ENCODE measurements at places on chromosomes 1 and 21.

DNA sequence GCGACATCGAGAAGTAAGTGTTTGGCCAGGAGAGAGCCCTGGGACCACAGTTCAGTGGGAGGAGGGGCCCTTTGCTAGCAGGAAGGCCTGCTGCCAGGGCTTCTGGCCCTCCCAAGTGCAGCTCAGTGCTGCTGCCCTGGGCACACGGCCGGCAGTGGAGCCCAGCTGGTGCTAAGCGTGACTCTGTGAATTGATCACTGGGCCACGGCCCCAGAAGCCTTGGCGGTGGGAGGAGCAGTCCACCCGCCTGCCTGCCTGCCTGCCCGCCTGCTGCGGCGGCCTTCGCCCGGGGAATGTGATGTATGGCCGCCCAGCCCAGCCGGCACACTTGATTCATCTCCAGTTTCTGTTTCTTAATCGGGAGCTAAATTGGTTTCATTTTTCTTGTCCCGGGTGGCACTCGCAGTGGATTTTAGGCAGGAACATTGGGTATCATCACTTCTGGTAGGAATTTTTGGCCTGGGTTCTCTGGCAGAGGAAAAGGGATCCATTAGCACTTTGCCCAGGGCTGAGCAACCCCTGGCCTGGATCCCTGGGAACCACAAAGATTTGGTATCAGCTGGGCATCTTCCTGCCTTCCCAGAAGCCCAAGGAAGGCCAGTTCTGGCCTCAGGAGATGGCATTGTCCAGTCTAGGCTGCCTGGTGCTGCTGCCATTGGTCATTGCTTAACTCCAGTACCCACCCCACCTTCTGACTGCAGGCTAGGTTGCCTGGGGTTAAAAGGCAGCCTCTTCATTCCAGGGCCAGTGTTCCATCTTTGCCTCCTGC lies 28.6 kb downstream of the TMEM53 start:
- no peak for DNase-seq

DNA sequence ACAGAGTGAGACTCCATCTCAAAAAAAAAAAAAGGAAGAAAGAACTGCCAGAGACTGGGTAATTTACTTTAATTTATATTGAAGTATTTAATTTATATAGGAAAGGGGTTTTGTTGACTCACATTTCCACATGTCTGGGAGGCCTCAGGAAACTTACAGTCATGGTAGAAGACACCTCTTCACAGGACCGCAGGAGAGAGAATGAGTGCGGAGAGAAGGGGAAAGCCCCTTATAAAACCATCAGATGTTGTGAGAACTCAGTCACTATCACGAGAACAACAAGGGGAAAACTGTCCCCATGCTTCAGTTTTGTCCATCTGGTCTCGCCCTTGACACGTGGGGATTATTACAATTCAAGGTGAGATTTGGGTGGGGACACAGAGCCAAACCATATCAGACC lies 25.8 kb upstream of the PPP1R8 start:
- DNase-seq, result no peak

GRCh38 chr1:38746941-38747600 lies 112.5 kb downstream of the RRAGC start:
- DNase-seq, result no peak

DNA sequence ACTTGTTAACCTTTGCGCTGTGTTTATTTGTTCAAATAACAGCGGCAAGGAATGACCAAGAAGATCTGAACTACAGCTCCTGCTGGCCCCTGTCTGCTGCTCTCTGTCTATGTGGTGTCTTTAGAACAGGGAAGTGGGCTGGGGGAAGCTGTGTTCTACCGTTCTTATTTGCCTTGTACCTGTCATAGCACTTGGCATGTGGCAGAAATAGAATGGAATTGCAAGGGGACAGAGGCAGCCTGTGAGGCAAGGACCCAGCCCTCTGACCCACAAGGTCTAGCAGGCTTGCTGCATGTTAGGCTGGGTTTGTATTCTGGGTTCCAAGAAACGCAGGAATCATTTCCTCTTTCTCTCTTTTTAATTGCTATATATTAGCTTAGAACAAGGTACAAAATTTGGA lies 20.7 kb downstream of the HMGCS2 start:
- no peak for DNase-seq

- DNase-seq, result no peak
These were observed 29.1 kb upstream of the NEK2 start for GRCh38 chr1:211704543-211704942.

GRCh38 chr1:215845234-215845891 lies 278.3 kb downstream of the KCTD3 start:
- DNase-seq, result no peak

DNA sequence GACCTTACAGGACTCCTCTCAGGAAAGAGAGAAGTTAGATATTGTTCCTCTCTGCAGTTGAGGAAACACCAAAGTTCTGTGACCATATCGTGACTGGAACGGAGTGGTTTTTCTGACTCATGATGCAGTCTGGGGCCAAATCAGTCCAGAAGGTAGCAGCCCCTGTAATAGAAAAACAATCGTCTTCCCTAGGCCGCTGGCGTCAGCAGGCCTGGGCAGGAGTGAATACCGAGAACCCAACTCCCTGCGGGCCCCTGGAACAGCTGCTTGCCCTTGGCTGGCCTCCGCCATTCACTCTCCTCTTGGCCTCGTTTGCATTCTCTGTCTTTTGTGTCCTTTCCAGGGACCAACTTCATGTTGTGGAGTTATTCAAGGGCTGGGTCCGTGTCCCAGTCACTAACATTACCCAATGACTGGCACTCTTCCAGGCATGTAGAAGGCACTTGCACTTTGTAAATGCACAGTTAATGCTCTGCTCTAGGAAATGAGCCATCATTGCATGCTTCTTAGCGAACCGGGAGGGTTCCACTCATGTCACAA lies 10.9 kb upstream of the CD101 start:
- no peak for DNase-seq

GRCh38 chr21:28775071-28775470 lies 217.6 kb downstream of the LTN1 start:
- no peak for DNase-seq

DNA sequence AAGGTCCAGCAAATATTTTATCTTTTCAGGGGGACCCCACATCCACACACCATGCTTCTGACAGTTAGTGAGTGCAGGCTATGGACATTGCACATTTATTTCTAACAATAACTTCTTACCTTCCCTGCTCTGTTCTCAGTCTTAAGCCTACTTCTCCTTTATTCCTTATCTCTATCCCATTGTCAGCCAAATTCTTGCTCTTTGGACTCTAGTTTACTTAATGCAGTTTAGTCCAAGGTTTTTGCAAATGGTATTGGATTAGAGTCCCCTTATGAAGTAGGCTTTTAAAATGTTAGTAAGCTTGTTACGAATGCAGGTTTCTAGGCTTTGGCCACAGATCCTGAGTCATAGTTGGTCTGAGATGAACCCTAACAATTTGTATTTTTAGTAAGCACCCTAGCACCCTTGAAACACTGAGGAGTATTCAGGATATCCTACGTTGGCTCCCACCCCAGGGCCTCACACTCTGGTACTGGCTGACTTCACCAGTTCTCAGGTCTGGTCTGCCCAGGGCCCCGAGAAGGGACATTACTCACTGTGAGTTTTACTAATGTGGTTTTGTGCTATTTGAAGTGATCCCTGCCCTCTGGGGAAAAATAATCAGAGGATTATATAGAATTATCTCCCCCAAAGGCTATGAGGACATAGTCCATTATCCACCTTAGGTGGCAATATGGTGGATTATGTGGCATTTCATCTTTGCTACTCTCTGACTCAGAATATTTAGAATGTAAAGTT lies 239.5 kb downstream of the TGFB2 start:
- DNase-seq, result no peak

DNA sequence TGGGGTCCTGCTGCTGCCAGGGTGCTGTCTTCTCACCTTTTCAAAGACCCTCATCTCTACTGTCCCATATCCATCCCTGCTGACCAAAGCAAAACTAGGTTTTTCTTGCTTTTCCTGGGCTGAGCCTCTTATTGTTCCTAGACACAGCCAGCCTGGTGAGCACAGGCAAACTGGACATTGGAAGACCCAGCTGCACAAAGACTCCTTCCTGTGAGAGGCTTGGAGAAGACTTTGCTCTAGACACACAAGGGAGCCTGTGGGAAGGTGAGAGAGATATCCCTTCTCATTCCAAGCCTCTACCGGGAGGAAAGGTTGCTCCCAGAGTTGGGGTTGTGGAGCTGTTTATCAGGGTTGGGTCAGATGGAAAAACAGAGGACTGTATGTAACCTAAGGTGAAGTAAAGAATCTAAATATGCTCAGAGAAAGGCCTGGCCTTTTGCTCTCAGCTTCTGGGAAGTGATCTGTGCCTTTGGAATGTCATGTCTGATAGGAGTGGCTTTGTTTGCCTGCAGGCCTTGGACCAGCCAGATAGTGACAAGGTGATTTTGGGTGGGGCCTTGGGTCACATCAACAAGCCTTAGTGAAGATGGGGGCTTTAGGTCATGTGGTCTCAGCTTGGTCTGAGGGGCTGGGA lies 87.6 kb upstream of the RUNX1 start:
- DNase-seq, result peak; percentile 69

GRCh38 chr1:177065430-177065829 lies 99.1 kb downstream of the ASTN1 start:
- no peak for DNase-seq

- no peak for DNase-seq
These were observed 90.3 kb downstream of the DISP1 start for GRCh38 chr1:222905151-222905550.

GRCh38 chr1:157325220-157325619 lies 187.0 kb upstream of the ETV3 start:
- no peak for DNase-seq

DNA sequence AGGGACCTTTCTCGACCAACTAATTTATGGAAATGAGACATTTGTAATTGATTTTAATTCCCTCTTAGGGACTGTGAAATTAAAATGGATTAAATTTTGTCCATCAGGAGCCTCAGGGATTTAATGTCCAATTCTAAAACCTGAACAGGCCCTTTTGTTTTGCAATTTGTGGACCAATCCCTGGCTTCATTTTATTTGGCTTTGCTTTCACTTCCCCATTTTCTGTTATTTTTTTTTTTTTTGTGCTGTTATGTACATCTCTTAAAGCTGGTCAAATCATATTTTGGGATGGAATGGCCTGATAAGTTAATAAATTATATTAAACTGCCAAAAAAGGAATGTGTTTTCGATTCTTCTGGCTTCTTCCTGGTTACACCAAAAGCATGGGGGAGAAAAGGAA lies 28.9 kb downstream of the ZSCAN20 start:
- no peak for DNase-seq

GRCh38 chr1:219402925-219403324 lies 210.0 kb downstream of the ZC3H11B start:
- no peak for DNase-seq

GRCh38 chr1:10779201-10779600 lies 17.2 kb downstream of the CASZ1 start:
- no peak for DNase-seq

GRCh38 chr1:17725084-17725719 lies 29.9 kb upstream of the ACTL8 start:
- no peak for DNase-seq

GRCh38 chr1:208024406-208024805 lies 113.5 kb upstream of the CD34 start:
- no peak for DNase-seq

- DNase-seq, result peak; percentile 66
These were observed 930 bp downstream of the CDC14A start for GRCh38 chr1:100353071-100353801.

- DNase-seq, result no peak
These were observed 49.0 kb downstream of the MAP10 start for GRCh38 chr1:232853994-232854797.

- DNase-seq, result no peak
These were observed 33.1 kb downstream of the MAN1C1 start for GRCh38 chr1:25649505-25650288.
